ENCODE measurements at places on chromosomes 16 and 17.

DNA sequence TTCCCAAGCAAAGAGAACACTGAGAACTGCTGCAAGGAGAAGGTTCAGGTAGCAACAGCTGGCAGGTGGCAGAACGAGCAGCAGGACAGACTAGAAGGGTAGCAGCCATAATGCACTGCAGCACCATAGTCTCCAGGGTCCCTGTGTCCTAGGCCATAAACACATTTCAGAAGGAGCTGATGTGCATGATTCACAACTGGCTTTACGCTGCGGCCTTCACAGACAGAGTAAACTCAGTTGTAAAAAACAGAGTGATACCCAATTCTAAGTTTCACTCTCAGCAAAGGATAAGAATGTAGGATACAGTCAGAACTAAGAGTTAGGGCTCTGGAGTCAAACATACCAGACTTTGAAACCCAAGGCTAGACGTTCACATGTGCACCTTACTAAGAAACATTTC lies 24.4 kb downstream of the ARHGAP17 start:
- DNase-seq: no peak

- no peak for DNase-seq
These were observed 9.9 kb downstream of the ITGB4 start for GRCh38 chr17:75731086-75731715.

DNA sequence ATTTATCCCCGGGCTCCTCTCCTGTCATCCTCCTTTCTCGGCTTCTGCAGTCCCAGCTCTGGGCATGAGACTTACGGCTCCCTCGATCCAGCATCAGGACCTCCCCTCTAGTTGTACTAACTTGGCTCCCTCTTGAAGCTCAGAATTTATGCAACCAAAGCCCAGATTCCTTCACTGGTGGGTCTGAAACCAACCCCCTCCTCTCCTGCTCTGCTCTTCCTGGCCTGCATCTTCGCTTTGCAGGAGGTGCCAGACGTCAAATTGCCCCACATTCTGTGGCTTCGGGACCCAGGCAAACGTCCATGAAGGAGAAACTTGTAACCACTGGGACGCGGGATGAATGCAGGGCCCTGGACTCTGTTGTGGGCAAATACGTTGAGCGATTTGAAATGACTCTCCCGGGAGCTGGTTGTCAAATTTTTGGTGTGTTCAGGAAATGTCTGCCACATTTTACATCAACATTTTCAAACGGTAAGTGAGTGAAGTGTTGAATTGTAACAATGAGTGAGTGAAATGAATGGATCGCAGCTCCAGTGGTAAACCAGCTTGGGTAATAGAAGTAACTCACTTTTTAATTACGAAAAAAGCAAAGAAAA lies 29.3 kb upstream of the ELAC2 start:
- DNase-seq: no peak

GRCh38 chr17:74116087-74116717 lies 87.3 kb upstream of the RPL38 start:
- no peak for DNase-seq

DNA sequence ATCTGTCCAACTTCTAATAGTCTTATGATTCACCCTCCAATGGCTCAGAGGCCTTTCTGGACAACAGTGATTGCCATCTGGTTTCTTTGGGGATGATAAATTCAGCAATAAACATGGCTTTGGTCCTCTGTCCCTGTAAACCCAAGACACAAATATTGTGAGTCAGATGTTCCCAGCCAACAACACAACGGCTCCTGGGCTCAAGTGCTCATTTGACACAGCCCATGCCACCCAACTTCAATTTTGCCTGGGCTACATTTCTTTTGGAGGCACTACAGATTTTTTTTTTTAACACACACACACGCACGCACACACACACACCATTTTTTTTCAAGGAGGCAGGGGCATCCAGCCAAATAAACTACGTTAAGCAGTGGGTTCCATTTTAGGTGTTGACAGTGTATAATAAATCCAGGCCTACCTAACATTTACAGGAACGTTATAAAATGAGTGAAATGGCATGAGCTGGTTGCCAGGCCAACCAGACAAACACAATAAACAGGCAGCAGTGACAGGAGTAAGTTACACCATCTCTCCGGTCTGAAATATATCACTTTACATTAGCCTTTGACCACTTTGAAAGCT lies 939.9 kb upstream of the SOX9 start:
- DNase-seq: no peak

GRCh38 chr17:74968361-74968780 lies 4.2 kb downstream of the HID1 start:
- DNase-seq: no peak

DNA sequence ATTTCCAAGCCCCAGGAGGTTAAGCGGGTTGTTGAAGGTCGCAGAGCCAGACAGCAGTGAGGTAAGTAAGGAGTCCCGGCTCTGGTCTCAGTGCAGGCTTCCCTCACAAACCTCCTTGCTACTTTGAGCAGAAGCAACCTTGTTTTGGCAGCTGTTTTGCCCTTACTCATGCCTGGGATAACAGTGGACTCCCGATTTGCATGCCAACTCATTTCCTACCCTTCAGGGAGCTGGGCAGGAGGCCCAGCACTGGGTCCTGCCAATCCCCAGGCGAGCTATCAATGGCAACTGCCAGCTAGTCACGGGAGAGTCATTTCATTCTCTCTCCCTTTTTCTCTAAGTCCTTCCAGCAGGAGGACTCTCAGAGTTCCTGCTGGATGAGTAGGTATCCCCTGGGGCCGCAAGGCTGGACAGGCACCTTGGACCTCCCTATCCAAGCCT lies 72.0 kb upstream of the KSR1 start:
- DNase-seq: no peak

DNA sequence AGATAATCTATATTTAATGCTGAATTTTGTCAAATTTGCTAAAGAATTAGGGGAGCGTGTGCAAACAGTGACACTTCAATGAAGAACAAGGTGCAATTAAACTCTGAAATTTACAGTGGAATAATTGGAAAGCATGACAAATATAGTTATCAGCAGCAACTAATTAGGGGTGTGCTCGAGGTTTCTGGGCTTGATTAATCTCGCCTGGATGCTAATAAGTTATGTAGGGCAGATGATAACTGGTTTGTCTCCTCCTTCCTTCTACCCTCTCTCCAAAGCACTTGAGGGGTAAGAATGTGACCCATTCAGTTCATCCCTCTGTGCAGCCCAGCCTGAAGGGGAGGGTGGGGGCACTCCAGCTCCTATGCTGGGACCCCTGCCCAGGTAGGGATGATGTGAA lies 21.9 kb downstream of the MRM1 start:
- DNase-seq: no peak

GRCh38 chr16:63714876-63715275 lies 1407.0 kb downstream of the CDH11 start:
- no peak for DNase-seq

DNA sequence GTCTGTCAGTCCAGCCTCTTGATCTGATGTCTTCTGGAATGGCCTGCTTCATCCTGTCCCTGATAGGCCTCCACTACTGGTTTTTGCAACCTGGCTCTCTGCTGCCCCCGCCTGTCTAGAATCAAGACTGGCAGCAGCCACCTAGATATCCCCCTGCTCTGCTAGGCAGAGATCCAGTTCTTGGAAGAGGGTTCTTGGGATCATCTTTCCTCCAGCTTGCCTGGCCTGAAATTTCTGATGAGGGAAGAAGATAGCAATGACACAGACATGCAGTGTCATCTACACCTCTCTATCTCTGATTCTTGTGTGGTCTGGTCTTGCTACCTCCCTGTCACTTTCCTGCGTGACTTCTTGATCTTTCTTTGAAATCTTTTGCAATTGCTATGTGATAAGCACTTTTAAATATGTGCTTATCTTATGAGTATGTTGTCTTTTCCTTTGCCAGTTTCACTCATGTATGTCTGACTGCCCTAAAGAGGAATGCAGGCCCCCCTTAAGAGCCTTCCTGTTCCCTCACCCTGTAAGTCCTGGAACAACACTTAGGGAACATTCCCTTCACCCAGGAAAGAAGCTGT lies 20.3 kb upstream of the NFATC3 start:
- DNase-seq: peak; percentile 69

- DNase-seq: no peak
These were observed 311.5 kb upstream of the KCNJ16 start for GRCh38 chr17:69763503-69763902.

DNA sequence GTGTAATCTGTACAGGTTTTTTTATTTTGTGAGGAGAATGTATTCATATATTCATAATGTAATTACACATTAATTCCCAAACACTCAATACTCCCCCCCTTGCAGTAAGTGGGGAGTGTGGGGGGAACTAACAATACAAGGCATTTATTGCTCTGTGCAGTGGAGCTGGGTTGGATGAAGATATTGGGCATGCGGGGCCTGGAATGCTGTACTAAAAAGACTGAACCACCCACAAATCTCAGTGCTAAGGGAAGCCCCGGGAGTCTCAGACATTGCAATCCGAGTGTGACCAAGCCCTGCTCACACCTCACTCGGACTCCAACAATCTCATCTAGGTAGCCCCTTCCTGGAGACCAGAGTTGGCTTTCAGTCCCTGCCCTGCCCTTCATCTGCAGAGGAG lies 6.0 kb downstream of the PLLP start:
- no peak for DNase-seq

Data from GM13976 (cell line).